ENCODE measurements at places on chromosomes 1 and 21.

DNA sequence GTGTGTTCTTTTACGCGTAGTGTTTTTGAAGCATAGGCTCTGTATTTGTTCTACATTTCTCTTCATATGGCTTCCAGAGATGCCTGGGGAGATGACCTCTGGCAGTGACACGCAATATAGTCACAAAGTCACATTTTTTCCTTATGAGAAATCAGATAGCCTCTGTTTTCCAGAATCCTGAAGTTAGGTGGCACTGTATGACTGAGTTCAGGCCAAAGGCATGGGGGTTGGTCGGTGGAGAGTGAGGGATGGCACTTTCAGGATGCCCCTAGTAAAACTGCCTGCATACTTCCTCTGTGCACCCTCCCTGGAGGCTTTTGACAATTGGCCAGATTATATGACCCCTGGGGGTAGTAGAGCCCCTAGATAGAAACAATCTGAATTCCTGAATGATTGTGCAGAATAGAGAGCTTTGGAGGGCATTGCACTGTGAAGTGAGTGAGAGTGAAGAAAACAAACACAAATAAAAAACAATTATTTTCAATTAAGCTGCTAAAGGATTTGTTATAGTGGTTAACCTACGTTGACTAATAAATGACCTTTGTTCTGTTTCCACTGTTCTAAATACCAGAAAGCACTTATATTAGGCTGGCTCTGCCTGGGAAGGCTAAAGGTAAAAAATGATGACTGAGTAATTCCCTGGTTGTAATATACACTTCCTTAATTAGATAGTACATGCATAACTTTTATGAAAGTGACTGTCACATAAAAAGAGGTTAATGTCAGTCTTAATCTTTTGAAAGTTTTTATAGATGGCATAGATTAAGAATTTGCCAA, 1660.8 kb downstream of the PLA2G4A start:
- no peak for DNase-seq

GRCh38 chr1:58895559-58896145, 111.8 kb upstream of the JUN start:
- no peak for DNase-seq

DNA sequence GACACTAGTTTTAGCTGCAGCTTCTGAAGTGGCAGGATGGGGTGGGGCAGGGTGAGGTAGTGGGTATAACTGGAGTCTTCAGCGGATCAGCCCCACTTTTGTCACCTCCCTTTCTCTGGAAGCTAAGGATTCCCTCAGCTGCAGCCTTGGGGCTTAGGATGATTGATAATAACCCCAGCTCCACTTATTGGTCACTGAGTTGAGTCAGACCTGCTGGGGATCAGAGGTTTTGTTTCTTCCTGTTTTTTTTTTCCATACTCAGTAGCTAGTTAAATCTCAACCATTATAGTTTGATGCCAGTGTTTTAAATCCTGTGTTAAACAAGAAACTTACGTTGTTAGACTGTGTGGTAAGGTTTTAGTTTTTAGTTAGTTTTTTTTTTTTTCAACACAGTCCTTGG, 57.2 kb downstream of the LAMC1 start:
- DNase-seq: no peak

GRCh38 chr1:6144647-6145395, 35.3 kb downstream of the CHD5 start:
- DNase-seq: no peak

GRCh38 chr1:43009274-43009673, 50.6 kb upstream of the SLC2A1 start:
- no peak for DNase-seq

DNA sequence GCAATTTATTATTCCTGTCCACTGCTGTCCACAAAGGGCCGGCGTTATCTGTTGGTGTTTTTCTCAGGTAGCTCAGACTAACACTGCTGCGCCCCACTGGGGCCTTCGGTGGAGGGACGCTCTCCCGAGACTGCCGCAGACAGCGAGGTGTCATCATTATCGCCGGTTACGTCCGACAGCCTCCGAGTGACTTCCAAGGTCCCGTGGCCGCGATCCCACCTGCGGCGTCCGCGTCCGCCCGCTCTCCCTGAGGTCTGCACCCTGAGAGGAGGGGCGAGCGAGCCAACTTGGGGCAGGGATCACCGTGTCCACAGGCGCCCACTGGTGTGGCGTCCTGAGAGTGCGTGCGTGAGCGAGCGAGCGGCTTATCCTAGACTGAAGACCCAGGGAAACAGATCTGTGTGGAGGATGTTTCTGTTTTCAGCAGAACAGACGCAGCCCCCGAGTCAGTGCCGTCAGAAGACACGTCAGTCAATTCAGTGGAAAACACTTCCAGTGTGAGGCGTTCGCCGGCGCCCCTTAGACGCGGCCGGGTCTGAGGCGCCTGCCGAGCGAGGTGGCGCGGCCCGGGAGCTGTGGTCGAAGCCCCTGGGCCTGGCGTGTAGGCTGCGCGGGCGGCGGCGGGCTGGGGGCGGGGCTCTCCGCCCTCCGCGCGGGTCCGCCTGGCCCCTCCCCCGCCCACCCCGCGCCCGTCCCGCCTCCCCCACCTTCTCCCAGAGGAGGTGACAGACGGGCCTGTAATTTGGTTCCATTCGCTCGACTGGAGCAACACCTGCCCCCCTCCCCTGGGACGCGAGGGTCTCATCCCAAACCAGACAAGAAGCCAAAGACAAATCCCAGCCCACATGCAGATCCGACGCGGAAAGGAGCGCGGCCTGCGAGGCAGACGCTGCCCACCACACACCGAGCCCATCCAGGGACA, 12.6 kb downstream of the NHLH2 start:
- DNase-seq: no peak

DNA sequence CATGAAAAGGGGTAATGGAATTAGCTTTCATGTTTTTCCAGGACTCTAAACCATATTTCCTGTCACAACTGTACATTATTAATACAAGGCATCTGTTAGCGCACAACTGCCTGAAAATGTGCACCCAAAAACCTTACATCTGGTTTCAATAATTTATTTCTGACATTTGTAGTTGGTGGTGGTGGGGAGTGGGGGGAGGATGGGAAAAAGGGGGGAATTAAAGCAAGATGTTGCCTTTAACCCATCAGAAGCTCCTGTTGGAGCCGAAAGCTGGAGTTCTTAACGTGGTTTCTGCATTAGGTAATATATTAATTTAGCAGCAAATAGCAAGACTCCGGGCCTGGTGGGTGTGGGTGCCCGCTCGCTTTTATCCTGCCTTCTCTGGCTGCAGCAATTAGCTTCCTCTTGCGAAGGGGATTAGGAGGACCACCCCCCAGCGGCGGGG, 36.9 kb upstream of the HHAT start:
- no peak for DNase-seq

DNA sequence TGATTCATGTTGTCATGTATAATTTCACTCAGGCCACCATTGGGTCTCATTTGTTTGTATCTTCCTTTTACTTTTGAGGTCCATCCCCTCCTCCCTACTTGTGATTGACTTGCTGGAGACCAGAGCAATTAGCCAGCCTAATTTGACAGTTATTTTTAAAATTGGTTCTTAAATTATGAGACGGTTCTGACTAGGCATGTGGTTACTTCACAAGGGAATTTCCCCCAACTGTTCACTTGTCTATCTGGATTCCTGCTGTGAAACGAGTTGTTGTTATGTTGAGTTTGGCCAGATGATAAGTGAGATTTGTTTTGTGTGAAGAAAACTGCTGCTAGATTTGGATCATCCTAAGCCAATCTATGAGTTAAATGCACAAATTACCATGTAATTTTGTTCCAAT, 359.1 kb downstream of the BARHL2 start:
- DNase-seq: no peak

DNA sequence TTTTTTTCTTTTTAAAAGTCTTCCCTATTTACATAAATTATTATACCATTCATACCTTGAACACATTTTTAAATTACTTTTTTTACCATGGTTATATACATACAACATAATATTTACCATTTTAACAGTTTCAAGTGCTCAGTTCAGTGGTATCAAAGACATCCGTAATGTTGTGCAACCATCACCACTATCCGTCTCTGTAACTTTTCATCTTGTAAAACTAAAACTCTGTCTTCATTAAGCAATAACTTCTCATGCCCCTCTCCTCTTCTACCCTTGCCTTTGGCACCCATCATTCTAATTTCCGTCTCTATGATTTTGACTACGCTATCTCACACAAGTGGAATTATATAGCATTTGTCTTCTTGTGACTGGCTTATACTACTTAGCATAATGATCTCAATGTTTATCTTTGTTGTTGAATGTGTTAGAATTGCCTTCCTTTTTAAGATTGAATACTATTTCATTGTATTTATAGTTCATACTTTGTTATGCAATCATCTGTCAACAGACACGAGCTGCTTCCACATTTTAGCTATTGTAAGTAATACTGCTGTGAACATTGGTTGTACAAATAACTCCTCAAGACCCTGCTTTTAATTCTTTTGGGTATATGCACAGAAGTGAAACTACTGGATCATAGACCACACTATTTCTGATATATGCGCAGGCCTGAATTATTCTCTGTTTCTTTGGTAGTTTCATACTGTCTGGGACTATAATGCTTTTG, 689.5 kb upstream of the NCAM2 start:
- no peak for DNase-seq

DNA sequence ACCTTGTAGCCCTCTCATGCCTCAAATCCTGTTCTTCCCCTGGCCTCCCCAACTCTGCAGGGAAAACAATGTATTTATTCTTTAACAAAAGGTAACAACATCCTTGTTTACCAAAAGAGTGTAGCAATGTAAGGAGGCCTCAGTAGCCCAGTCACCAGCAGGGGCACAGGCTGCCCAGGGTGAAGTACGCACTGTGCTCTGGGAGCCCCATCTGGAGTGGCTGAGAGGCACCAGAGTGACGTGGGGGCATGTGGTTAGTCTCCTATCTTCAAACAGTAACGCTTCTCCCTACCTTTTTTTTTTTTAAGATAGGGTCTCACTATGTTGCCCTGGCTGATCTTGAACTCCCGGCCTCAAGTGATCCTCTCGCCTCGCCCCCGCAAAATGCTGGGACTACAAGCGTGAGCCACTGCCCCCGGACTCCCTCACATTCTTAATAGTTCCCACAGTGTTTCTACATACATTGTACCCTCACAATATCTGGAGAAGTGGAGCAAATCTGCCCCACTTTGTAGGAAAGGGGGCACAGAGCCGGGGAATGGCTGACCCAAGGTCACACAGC, 51.3 kb upstream of the ECE1 start:
- no peak for DNase-seq

DNA sequence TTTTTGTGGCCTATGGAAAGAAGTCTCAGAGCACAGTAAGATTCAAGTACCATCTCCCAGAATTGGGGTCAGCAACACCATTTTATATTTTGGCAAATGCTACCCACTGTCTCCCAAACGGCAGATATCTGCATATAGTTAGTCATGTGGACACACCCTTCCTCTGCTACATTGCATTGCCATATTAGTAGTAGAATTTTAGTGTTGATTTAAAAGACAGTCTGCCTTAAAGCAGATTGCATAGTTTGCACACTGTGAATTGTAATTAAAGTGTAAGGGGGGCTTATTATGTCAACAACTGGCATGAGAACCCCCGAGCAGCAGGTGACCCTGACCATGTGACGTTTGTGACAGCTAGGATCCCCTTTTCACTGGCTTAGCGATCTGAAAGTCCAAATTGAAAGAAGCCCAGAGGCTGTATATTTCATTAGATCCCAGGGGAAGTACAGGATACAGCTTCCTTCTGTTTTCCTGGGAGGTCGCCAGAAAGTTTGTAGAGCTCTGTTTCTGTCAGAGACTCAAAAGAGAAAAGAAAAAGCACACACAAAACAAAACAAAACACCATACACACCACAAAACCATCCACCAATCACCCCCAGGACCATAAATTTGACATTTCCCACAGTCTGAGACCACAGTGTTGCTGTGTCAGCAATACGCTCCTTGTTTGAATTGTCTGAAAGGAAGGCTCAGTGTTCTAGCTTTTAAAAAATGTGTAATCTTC, 172.4 kb downstream of the NFIA start:
- DNase-seq: no peak

GRCh38 chr1:48099072-48099773, 102.0 kb upstream of the TRABD2B start:
- no peak for DNase-seq

DNA sequence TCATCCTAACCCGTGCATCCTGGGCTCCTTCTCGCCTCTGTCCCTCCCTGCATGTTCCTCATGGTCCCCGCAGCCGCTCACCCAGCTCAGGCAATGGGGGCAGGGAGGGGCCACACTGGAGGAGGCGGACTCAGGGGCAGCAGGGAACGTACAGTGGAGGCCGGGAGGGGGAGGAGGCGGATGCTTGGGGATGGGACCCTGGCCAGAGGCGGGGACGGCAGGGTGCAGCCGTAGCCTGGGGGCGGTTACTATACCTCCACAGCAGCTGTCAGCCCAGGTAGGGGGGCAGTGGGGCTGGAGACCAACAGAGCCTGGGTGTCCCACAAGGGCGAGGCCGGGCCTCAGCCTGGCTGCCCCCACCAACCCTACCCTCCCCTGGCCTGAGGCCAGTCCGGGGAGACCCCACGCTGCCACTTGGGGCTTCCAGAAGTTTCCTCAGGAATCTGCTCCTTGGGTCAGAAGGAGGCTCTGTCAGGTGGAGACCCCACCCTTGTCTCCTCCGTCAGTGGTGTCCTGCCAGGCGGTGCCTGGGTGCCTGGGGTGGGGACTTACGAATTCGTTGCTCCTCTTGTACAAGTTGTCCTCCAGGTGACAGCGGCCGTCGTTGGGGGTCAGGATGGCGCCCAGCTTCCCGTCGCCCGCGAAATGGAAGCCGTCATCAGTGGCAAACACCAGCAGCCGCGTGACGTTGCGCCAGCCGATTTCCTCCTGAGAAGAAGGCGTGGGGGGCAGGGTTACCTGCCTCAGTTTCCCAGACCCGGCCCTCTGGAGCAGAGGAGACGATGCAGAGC, 20.7 kb downstream of the ITGB2 start:
- no peak for DNase-seq

DNA sequence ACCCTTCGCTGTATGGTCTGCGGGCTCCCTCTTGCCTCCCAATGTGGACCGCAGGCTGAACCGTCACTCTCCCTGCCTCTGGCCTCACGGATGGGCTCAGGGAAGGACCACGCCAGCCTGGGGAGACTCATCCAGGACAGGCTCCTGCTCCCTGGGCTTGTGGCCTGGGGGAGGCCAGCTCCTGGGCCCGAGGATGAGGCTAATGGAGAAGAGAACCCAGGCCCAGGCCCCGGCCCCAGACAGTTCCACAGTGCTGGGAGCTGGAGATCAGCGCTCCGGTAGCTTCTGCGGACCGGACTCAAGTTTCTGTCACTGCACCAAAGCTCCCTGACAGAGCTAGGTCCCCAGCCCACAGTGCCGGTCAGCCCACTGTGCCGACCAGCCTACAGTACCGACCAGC, 13.4 kb upstream of the PLEKHG5 start:
- DNase-seq: no peak

DNA sequence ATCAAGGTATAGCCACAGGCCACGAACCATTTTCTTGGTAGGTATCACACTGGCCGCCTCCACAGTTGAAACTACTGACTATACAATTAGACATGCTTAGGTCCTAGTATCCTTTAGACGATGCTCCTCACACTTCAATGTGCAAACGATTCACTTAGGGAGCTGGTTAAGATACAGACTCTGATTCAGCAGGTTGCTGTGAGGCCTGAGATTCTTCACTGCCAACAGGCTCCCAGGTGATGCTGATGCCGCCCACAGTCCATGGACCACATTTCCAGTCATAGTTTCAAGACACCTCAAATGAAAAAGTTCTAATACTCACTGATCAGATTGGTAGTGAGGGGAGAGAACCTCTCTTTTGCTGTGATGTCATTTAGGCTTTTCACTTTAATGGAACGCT, 6.8 kb downstream of the ATP5PO start:
- no peak for DNase-seq

GRCh38 chr1:93722081-93723031, 40.7 kb upstream of the BCAR3 start:
- DNase-seq: no peak

- DNase-seq: peak; percentile 39
Observed at GRCh38 chr1:2414297-2414958, 2.1 kb upstream of the PEX10 start.

Measured in hypothalamus (tissue), 51 donors.